Iris pigment epithelial cell (primary cell): ENCODE measurements at places on chromosomes 2 and 18.

GRCh38 chr2:235721625-235722024, 227.8 kb downstream of the AGAP1 start:
- no peak for DNase-seq

GRCh38 chr18:71028285-71028762, 739.5 kb downstream of the SOCS6 start:
- DNase-seq = no peak

- DNase-seq = no peak
Observed at GRCh38 chr2:159735648-159736047, 23.3 kb downstream of the MARCHF7 start.

DNA sequence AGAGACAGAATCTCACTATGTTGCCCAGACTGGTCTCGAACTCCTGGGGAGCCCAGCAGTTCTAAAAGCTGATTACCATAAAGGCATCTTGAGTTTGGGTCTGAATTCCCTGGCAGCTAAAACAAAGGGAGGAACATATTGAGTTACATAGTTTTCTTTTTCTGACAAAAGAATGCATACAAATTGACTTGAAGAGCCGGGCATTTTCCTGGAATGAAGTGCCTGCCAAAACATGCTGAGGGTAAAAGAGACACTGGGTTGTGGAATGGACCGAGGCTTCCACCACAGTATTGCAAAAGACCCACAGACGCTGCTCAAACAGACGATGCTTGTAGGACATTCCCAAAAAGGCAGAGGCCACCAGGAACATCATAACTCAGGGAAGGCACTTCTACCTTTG, 35.1 kb upstream of the ROCK2 start:
- DNase-seq = peak; percentile 34

- no peak for DNase-seq
Observed at GRCh38 chr2:203580844-203581243, 45.7 kb upstream of the RAPH1 start.

GRCh38 chr2:181586569-181587081, 70.3 kb downstream of the CERKL start:
- no peak for DNase-seq

DNA sequence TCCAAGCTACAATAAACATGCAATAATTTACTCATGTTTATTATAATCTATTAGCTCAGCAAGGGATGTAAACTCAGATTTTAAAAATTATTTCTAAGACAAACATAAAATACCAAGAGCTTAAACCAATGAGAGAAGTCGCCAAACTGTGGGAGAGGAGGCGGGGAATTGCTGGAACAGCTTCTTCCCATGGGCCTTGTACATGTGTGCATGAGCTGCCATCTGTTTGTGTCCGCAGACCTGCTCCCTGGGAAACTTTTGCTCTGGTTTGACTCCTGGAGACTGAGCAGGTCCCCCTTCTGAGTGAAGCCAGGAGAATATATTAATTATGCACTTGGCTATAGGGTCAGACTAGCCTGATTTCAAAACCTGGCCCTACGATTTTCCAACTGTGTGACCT, 655.9 kb upstream of the SOX11 start:
- no peak for DNase-seq

- peak; percentile 77 for DNase-seq
Observed at GRCh38 chr18:56257205-56257604, 381.2 kb downstream of the TXNL1 start.

- no peak for DNase-seq
Observed at GRCh38 chr18:32303400-32303799, 113.6 kb downstream of the MEP1B start.

DNA sequence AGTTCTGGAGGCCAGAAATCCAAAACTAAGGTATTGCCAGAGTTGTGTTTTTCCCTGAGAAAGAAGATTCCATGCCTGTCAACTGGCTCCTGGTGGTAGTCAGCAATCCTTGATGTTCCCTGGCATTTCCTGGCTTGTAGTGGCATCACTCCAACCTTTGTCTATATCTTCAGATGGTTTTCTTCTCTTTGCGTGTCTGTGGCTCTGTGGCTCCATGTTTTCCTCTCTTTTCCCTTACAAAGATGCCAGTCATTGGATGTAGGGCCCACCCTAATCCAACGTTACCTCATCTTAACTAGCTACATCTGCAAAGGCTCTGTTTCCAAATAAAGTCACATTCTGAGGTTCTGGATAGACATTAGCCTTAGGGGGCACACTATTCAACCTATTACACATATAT, 41.8 kb downstream of the SLC14A1 start:
- DNase-seq = no peak

DNA sequence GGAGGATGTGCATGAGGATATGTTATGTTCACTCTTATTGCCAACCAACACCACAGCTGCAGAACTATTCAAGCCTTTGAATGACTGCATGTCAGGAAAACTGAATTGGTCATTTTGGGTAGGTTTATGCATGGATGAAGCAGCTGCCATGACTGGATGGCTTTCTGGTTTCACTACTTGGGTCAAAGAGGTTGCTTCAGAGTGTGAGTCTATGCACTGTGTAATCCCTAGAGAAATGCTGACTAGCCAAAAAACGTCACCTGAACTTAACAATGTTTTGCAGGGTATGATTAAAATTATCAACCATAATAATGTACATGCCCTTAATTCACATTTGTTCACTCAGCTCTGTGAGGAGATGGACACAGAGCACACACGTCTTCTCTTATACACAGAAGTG, 206.7 kb upstream of the RBBP8 start:
- no peak for DNase-seq

DNA sequence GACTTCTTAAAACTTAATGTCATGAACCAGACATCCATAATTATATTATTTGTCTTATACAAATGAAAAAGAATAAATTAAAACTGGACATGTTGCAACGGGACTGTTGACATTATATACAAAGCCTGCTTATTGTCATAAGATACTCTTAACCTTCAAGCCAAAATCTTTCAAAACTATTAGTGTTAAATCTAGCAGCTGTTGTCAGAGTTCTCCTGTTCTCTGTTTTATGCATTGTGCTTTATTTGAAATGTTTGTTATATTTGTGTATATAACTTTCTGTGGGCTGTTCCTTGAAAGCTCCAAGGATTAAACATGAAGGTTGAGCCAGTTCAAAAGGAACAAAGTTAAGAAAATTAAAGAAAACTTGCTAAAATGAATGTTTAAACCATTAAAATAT, 335.5 kb upstream of the NT5C1B start:
- peak; percentile 33 for DNase-seq

- peak; percentile 34 for DNase-seq
Observed at GRCh38 chr2:121128741-121129659, 156.0 kb downstream of the TFCP2L1 start.
